ENCODE measurements at places on chromosomes 1 and 21.

GRCh38 chr21:42079939-42080787 lies 9.0 kb downstream of the UMODL1 start:
- H3K4me3 ChIP-seq = no peak overlapping the region
- peak; percentile 60 for DNase-seq
- peaks cover 22% of the 10 kb centered on the region for H3K4me1 ChIP-seq
- H3K36me3 ChIP-seq = no peaks in the 10 kb centered on the region
- H3K27me3 ChIP-seq = no peaks in the 10 kb centered on the region

- H3K4me1 ChIP-seq = no peaks in the 10 kb centered on the region
- H3K27ac ChIP-seq = no peak overlapping the region
- no peaks in the 10 kb centered on the region for H3K27me3 ChIP-seq
Measured at GRCh38 chr1:81190003-81190402, 610.7 kb upstream of the ADGRL2 start.

DNA sequence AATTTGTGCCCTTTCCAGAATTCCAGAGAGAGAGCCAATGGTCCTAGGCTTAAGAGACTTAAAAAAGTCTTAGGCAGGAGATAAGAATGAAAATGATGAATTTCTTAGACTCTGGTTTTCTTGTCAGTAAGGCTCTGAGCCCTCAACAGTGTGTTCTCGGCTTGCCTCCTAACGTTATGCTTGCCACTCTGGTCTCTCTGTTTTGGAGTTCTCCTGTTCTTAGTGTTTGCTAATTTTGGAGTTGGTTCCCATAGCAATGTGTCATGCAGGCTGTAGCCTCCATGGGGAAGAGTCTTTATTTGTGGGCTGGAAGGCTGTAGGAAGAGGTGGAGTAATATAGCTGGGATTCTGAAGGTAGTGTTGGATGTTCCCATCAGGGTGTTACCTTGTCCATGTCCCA lies 19.9 kb downstream of the TBX19 start:
- H3K4me1 ChIP-seq = no peaks in the 10 kb centered on the region
- H3K4me3 ChIP-seq = no peak overlapping the region
- no peak overlapping the region for H3K27ac ChIP-seq
- no peaks in the 10 kb centered on the region for H3K27me3 ChIP-seq
- no peaks in the 10 kb centered on the region for H3K36me3 ChIP-seq

GRCh38 chr1:15966081-15966955 lies 9.6 kb downstream of the ZBTB17 start:
- DNase-seq = peak; percentile 91
- H3K27ac ChIP-seq = peak overlapping the region; percentile 19
- no peaks in the 10 kb centered on the region for H3K36me3 ChIP-seq
- no peaks in the 10 kb centered on the region for H3K27me3 ChIP-seq
- peaks cover 17% of the 10 kb centered on the region for H3K4me1 ChIP-seq

DNA sequence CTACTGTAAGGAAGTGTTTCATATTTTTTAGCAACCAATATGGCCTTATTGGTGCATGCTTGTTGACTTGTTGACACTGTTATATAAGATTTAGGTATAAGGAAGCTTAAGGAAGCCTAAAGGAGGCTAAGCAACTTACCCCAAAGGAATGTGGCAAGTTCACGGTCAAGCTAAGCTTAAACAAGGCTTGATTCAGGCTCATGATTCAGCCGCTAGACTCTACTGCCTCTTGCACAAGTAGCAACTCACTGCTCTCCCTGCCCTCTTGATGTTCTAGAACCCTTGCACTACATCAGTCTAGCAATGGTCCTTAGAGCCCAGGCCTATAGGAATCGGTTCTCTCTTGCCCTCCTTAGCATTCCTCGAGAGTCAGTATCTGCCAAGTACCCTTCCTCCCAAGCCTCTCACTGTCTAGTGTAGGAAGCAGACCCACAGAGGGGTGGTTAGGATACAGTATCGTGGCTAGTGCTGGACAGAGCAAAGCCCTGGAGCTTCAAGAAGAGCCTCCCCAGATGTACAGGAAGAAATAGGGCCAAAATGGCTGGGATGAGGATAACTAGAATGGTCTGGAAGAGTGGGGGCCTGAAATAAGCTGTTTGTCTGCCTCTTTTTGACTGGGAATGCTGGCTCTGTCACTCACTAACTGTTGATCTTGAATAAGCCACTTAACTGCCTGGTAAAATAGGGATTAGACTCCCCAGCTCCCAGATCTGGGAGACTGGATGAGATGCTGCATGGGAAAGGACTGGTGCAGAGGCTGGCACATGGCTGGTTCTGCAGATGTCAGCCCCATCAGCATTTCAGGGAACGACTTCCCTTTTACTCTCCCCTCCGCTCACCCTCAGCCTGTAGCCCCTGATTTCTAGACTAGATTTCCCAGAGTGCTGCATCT lies 122.2 kb downstream of the NAV1 start:
- H3K27ac ChIP-seq = no peak overlapping the region
- H3K4me1 ChIP-seq = no peaks in the 10 kb centered on the region
- DNase-seq = no peak
- no peak overlapping the region for H3K4me3 ChIP-seq
- H3K27me3 ChIP-seq = no peaks in the 10 kb centered on the region

- H3K4me3 ChIP-seq = no peak overlapping the region
- H3K27ac ChIP-seq = peak overlapping the region; percentile 84
- peaks cover 55% of the 10 kb centered on the region for H3K4me1 ChIP-seq
- H3K36me3 ChIP-seq = peaks cover 2% of the 10 kb centered on the region
- no peaks in the 10 kb centered on the region for H3K27me3 ChIP-seq
- DNase-seq = no peak
Measured at GRCh38 chr21:33302055-33302454, 22.7 kb upstream of the IFNAR1 start.

DNA sequence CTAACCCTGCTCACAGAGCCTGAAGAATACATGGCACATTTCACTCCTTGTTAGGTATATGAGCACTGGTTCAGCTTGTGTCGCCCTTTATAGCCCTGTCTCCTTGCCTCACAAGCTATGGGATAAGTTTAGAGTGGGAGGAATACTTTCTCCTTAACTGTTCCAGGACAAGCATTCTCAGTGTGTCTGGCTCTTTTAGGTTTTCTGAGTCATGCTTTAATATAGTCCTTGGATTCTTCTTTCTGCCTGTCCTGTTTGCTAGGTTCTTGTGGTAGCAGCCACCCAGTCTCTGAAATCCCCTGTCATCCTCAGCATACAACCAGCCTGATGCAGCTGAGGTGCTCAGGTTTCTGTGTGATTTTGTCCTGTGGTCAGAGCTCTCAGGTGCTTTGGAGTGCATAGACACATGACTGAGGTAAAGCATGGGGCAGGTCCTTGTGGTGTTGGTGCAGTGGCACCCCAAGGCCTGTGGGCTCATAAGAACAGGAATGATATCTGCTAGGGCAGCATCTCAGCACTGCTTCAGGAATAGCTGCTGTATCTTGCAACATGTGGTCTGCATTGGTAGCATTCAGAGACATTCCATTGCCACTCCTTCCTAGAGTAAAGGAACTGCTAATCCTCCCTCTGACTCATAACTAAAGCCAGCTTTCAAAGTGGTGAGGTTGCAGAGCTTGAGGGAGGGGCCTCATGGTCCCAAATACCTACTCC lies 14.2 kb upstream of the CASQ2 start:
- no peaks in the 10 kb centered on the region for H3K36me3 ChIP-seq
- no peaks in the 10 kb centered on the region for H3K27me3 ChIP-seq
- DNase-seq = no peak

GRCh38 chr1:102897557-102897956 lies 210.8 kb downstream of the COL11A1 start:
- no peaks in the 10 kb centered on the region for H3K27me3 ChIP-seq
- H3K27ac ChIP-seq = no peak overlapping the region

DNA sequence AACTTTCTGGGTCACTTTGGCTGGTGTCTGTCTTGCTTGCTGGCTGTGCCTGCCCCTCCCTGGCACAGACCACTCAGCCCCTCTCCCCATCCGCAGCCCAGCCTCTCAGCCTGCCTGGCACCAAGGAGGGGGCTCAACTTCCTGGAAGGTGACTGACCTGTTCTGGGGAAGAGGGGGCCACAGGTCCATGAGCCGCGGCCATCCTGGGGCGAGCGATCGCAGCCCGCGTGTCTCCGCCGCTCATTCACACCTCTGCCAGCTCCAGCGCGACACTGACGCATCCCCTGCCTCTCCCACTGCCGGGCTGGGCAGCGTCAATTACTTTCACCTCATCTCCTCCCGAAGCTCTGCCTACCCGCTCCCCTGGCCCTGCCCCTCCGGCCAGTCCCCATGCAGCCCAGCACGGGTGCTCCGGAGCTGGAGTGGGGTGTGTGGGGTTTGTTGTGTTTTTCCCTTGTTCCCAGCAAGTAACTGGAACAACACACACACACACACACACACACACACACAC lies 14.3 kb downstream of the SLC6A9 start:
- H3K36me3 ChIP-seq = no peaks in the 10 kb centered on the region
- no peak overlapping the region for H3K4me3 ChIP-seq
- no peak for DNase-seq
- H3K27me3 ChIP-seq = no peaks in the 10 kb centered on the region
- no peak overlapping the region for H3K27ac ChIP-seq

GRCh38 chr1:169945181-169945580 lies 51.5 kb upstream of the SCYL3 start:
- no peak overlapping the region for H3K4me3 ChIP-seq
- no peak for DNase-seq
- no peaks in the 10 kb centered on the region for H3K36me3 ChIP-seq

GRCh38 chr1:152018537-152018936 lies 18.3 kb downstream of the S100A11 start:
- H3K36me3 ChIP-seq = no peaks in the 10 kb centered on the region
- no peaks in the 10 kb centered on the region for H3K4me1 ChIP-seq
- DNase-seq = peak; percentile 26
- H3K4me3 ChIP-seq = no peak overlapping the region

DNA sequence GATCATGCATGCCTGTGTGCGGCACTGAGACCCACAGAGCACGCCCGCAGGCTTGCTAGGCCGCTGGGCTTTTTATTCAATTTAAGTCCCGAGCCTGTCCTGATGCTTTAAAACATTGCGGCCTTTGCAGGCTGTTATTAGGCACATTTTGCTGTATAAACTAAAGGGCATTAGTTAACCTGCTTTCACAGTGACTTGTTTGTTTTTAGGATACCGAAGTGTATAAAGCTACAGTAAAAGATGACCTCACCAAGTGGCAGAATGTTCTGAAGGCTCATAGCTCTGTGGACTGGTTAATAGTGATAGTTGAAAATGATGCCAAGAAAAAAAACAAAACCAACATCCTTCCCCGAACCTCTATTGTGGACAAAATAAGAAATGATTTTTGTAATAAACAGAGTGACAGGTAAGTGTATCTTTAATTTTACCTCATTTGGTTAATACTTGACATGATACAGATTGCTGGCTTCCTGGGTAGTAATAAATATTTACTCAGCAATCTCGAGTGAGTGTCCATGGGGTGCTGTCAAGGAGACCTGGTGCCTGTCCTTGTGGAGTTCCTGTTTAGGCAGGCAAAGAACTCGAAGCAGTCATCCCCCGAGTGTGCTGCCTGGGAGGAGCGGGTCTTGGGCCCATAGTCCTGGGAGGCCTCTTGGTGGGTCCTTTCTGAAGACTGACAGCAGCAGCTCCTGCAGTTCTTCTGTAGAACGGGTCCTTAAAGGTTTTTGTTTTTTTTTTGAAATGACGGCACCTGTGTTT lies 40.1 kb downstream of the TRAPPC10 start:
- H3K4me1 ChIP-seq = no peaks in the 10 kb centered on the region
- no peak overlapping the region for H3K27ac ChIP-seq
- H3K27me3 ChIP-seq = no peaks in the 10 kb centered on the region
- no peak overlapping the region for H3K4me3 ChIP-seq
- DNase-seq = no peak

- no peaks in the 10 kb centered on the region for H3K27me3 ChIP-seq
- peaks cover 30% of the 10 kb centered on the region for H3K4me1 ChIP-seq
- DNase-seq = no peak
- no peak overlapping the region for H3K27ac ChIP-seq
- H3K36me3 ChIP-seq = peaks cover 19% of the 10 kb centered on the region
Measured at GRCh38 chr1:2409745-2410144, 2.6 kb downstream of the PEX10 start.

GRCh38 chr1:218739426-218739825 lies 394.3 kb downstream of the TGFB2 start:
- no peak for DNase-seq
- H3K36me3 ChIP-seq = no peaks in the 10 kb centered on the region
- H3K27me3 ChIP-seq = no peaks in the 10 kb centered on the region
- no peak overlapping the region for H3K4me3 ChIP-seq
- no peak overlapping the region for H3K27ac ChIP-seq

DNA sequence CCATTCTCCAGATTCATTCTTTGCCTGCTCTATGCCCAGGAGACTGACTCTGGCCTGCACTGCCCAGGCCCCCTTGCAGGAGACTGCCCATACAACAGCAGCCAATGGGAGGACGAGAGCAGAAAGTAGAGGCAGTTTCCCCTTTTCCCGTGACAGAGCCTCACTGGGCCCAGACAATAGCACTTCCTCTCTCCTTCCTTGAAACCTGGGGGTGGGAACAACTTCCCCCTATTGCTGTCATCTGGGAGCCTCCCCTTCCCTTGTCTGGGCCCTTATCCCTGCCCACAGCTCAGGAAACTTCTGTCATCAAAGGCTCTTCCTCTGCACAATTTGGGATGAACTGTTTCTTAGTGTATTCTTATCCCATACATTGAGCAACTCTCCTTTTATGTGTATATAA lies 60.8 kb upstream of the KCNJ15 start:
- no peaks in the 10 kb centered on the region for H3K27me3 ChIP-seq
- no peaks in the 10 kb centered on the region for H3K4me1 ChIP-seq
- H3K27ac ChIP-seq = no peak overlapping the region
- no peaks in the 10 kb centered on the region for H3K36me3 ChIP-seq
- no peak overlapping the region for H3K4me3 ChIP-seq

DNA sequence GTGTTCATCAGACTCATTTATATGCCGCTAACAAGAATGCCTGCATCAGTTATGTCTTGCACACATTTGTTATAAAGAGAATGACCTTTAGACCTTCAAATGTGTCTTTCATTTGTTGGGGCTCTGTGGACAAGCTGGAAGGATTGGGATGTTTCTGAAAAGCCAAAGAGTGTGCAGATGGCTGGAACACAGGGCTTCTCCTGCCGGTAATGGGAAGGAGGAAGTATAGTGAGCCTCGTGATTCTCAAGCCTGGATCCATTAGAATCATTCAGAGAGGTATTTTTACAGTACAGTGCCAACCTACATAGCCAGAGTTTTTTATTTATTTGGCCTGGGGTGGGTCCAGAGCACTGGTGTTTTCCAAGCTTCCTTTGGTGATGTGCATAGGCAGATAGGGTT lies 40.6 kb upstream of the ATP1A1 start:
- no peaks in the 10 kb centered on the region for H3K4me1 ChIP-seq
- no peak for DNase-seq
- H3K4me3 ChIP-seq = no peak overlapping the region
- H3K27me3 ChIP-seq = no peaks in the 10 kb centered on the region
- no peak overlapping the region for H3K27ac ChIP-seq
- H3K36me3 ChIP-seq = no peaks in the 10 kb centered on the region

GRCh38 chr1:148362216-148362611 lies 120.9 kb downstream of the PPIAL4G start:
- no peak overlapping the region for H3K27ac ChIP-seq
- peak overlapping the region; percentile 61 for H3K4me3 ChIP-seq
- no peaks in the 10 kb centered on the region for H3K27me3 ChIP-seq
- peak; percentile 49 for DNase-seq

GRCh38 chr1:40422630-40423263 lies 27.5 kb upstream of the ZFP69B start:
- peaks cover 30% of the 10 kb centered on the region for H3K36me3 ChIP-seq
- no peak overlapping the region for H3K4me3 ChIP-seq
- peaks cover 16% of the 10 kb centered on the region for H3K4me1 ChIP-seq
- DNase-seq = no peak

Measured in common myeloid progenitor, CD34-positive (primary cell).